HFFc6 (cell line): ENCODE measurements at places on chromosomes 5 and 9.

GRCh38 chr9:137237759-137238726 is 3.0 kb upstream of the TUBB4B start:
- no peak for DNase-seq

DNA sequence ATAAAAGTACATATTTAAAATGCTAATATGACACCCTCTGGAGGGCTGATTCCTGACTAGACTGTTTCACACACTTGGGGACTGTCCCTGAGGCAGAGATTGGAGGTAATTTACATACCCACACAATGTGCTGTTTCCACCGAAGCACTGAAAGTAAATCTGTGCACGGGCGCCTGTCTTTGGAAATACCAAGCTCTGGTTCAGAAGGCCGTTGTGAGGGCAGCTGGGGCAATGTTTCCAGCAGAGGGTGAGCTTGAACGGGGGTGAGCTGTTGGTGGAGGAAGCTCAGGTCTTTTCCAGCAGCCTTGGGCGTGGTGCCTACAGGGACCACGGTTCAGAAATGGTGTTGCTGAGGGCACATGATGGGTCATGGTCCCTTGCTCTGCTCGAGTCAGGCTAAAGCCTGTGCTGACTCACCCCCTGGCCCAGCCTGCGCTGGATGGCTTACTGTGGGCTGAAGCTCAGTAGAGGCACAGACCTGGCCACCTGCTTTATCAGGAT is 25.8 kb upstream of the HMCN2 start:
- no peak for DNase-seq

GRCh38 chr9:10700915-10701314 is 88.1 kb upstream of the PTPRD start:
- DNase-seq, result no peak

DNA sequence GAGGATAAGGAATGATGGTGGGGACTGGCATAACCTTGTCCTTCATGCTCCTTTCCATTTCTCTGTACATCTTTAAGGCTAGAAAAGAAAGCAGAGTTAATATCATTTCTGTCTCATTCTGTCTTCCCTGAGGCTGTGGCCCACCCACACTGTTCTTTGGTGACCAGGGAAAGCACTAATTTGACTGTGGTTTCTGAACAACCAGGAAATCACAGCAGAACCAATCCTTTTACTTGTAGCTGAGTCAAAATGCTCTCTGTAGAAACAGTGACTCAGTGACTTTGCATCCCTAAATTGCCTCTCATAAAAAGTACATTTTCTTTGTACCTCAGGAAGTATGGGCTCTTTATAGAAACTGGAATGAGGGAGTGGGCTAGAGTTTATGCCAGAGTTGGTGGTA is 28.1 kb downstream of the IL33 start:
- peak; percentile 80 for DNase-seq

- DNase-seq, result peak; percentile 55
Measured at GRCh38 chr5:154214371-154215106, 24.0 kb downstream of the GALNT10 start.

DNA sequence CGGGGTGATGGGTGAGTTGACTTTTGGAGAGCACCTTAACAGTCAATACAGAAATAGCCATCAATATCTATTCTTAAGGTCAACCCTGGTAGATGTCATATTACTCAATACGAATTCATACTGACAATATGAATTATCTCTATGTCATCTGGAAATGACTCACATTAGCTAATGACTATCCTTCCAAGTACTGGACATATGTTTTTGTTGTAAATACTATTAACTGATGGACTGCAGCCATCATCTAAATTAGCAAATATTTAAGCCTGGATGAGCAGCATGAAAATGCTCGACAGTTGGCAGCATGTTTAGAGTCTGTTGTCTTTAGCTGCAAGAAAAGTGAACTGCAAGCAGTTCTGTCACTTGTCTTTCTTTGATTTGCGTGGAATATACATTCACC is 19.6 kb upstream of the ISOC1 start:
- DNase-seq, result no peak

GRCh38 chr5:68730220-68730978 is 363.4 kb upstream of the SLC30A5 start:
- peak; percentile 76 for DNase-seq

GRCh38 chr5:9464478-9464877 is 81.4 kb downstream of the SEMA5A start:
- no peak for DNase-seq

GRCh38 chr9:32584784-32585183 is 11.8 kb upstream of the NDUFB6 start:
- no peak for DNase-seq

GRCh38 chr5:44384816-44385215 is 4.4 kb downstream of the FGF10 start:
- DNase-seq, result no peak

DNA sequence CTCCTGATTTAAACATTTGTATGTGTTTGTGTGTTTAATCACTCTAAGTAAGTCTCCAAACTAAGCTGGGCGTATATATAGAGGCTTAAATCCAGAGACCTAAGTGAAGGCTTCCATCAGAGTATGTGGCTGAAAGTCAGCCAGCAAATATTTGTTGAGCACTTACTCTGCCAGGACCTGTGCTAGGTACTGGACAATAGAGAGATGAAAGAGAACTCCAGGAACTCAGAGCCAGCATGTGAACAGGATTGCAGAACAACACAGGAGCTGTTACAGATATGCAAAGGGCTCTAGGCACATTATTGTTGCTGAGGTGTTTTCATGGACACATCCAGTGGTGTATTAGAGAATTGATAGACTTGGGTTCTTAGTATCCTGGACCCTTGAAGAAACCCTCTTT is 4.7 kb upstream of the BNIP1 start:
- DNase-seq, result no peak
